A549 treated with ZK216348 at 1 μM for 4 hours (cell line): ENCODE measurements at places on chromosomes 16 and 17. TPM values are rescaled to one million over a fixed set of nuclear protein-coding genes. Genes with fewer than 3 reads are reported as not detected.

The AANAT gene
- 0.29 to 0.51 TPM (median 0.37 TPM) in 4 of 5 replicates, not detected in the other for total RNA-seq

The HOXB13 gene
- total RNA-seq, result 1.4 to 2.7 TPM (median 2.1 TPM) in 5 replicates

The TMC7 gene
- 6.9 to 10.5 TPM (median 8.7 TPM) in 5 replicates for total RNA-seq

The TP53TG3C gene
- 0.43 TPM in 1 of 5 replicates, not detected in the others for total RNA-seq

The MYH11 gene
- 0.02 to 0.12 TPM (median 0.07 TPM) in 4 of 5 replicates, not detected in the other for total RNA-seq

The TMC8 gene
- total RNA-seq, result 0.18 to 1.2 TPM (median 0.26 TPM) in 5 replicates

The WNK4 gene
- 0.47 to 2.3 TPM (median 1.7 TPM) in 5 replicates for total RNA-seq

The WFIKKN1 gene
- total RNA-seq, result 0.18 to 0.26 TPM (median 0.22 TPM) in 4 of 5 replicates, not detected in the other

The CRISPLD2 gene
- 2.6 to 3.5 TPM (median 3.1 TPM) in 5 replicates for total RNA-seq

The RMI2 gene
- 21.3 to 37.1 TPM (median 33.3 TPM) in 5 replicates for total RNA-seq

The CD300E gene
- total RNA-seq, result not detected in 5 replicates

The RNF227 gene
- 0.99 to 1.7 TPM (median 1.3 TPM) in 5 replicates for total RNA-seq

The MYH2 gene
- total RNA-seq, result not detected in 5 replicates

The GAS2L2 gene
- 0.06 to 0.08 TPM in 2 of 5 replicates, not detected in the others for total RNA-seq

The TLCD1 gene
- total RNA-seq, result 31.0 to 54.2 TPM (median 46.9 TPM) in 5 replicates

The C17orf50 gene
- total RNA-seq, result 0.38 to 0.56 TPM in 2 of 5 replicates, not detected in the others

The ATP2C2 gene
- total RNA-seq, result 0.09 to 0.51 TPM (median 0.19 TPM) in 4 of 5 replicates, not detected in the other

The PRAC2 gene
- total RNA-seq, result not detected in 5 replicates

The CTRB1 gene
- total RNA-seq, result not detected in 5 replicates

The SEC14L5 gene
- total RNA-seq, result 0.05 to 0.11 TPM (median 0.11 TPM) in 3 of 5 replicates, not detected in the others

The BAHCC1 gene
- 6.5 to 12.9 TPM (median 12.1 TPM) in 5 replicates for total RNA-seq

The NLRC3 gene
- 0.04 to 0.05 TPM in 2 of 5 replicates, not detected in the others for total RNA-seq
